ENCODE measurements at places on chromosomes 3 and 15.

DNA sequence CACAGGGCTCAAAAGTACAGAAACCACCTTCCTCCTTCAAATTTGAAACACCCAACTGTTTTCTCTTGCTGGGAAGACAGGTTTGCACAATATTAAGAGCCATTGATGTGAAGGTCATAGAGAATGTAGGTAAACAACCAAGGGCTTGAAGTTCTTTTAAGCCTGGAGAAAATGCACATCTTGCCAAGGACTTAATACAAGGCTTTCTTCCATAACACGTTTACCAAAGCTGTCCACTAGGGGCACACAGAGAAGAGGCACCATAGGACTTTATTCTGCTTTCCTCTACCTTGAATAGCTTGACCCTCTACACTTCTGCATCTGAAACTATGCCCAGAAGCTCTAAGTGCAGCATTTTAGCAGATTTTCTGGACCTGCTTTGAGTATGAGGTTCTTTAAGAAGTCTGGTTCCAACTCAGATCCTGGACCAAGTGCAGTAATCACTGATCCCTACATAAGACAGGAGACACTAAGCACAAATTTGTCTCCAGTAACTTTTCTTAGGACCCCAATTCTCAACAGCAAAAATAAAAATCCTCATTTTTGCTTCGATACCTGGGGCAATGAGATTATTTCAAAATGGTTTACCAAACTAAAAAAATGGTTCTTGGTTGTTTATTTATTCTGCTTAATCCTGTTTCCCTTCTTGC lies 138.0 kb downstream of the FBN1 start:
- DNase-seq, result peak; percentile 46

GRCh38 chr15:75640483-75641178 lies 607 bp upstream of the IMP3 start:
- peak; percentile 7 for DNase-seq

- DNase-seq, result peak; percentile 99
These were observed 17.2 kb downstream of the TMOD3 start for GRCh38 chr15:51846463-51847230.

DNA sequence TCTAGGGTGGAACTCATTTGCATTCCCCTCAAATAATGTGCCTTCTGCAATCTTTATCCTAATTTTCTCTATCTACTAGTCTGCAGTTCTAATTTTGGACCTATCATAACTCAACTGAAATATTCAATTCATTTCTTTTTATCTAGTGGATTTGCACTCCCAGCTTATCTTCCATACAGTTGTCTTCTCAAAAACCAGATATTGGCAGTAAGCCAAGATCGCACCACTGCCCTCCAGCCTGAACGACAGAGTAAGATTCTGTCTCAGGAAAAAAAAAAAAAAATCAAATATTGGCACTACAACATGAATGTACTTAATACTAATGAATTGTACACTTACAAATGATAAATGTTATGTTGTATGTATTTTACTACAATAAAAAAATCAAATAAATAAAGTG lies 18.0 kb upstream of the CHMP2B start:
- DNase-seq, result no peak

DNA sequence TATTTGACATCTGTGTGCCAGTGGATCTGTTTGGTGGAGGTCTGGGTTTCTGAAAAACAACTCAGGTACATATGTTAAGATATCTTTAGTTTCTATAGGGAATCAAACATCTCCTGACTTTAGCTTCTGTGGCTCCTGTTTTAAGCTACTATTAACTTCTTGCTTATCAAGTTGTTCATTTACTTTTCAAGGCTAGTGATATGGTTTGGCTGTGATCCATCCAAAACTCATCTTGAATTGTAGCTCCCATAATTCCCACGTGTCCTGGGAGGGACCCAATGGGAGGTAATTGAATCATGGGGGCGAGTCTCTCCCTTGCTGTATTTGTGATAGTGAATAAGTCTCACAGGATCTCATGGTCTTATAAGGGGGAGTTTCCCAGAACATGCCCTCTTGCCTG lies 41.4 kb downstream of the ZNF860 start:
- DNase-seq, result no peak

GRCh38 chr3:130732501-130732900 lies 14.1 kb downstream of the PIK3R4 start:
- no peak for DNase-seq

GRCh38 chr15:41899854-41900442 lies 6.1 kb upstream of the SPTBN5 start:
- no peak for DNase-seq

- no peak for DNase-seq
These were observed 116.7 kb downstream of the NUP210 start for GRCh38 chr3:13303410-13303809.

GRCh38 chr15:67746022-67746421 lies 79.3 kb upstream of the SKOR1 start:
- peak; percentile 30 for DNase-seq

- DNase-seq, result peak; percentile 92
These were observed 19.6 kb downstream of the PPARG start for GRCh38 chr3:12308517-12308916.

- DNase-seq, result no peak
These were observed 49.2 kb downstream of the TPRA1 start for GRCh38 chr3:127541320-127541719.

DNA sequence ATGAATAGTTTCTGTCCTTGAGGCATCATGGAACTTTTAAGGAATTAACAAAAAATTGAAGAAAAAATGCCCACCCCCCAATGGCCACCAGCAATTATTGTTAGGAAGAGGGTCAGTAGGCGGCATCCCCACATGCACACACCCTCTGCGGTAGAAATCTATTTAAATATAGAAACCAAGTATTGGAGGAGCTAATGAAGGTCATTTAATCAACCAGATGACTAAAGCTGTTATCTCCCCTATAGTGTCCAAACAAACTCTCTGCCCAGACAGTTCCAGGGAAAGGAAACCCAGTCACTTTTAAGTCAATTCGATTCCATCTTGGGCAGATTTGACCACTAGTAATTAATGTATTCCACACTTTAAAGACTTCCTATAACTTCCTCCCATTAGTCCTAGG lies 47.1 kb downstream of the DGKG start:
- no peak for DNase-seq

DNA sequence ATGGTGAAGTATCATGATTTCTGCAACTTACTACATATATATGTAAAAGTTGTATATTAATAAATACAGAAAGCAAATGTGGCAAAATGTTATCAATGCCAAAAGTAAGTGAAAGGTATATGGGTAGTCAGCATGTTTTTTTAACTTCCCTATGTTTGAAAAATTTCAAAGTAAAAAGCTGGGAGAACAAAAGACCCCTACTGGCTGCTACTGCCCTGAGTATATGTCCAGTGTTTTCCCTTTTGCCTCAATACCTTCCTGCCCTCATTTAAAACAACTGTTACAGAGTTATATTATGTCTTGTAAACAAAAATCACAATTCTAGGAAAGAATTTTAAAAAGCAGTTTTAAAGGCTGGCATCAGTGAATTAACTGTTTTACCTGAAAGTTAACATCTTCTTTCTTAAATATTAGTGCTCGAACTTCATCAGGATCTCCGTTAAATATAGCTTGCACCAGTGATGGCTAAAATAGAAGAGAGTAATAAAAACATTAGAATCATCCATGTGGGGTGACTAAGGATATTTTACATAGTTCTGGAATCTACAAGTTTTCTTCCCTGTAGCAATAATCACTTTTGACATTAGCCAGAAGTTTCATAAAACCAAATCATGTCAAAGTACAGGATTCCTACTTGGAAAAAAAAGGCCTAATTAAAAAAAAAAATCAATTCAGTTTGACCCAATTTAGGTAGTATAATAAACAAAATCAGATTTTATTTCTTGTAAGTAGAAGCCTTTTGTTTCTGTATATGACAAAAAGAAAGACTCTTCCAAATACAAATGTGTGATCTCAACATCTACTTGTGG lies 2.7 kb downstream of the ANKRD28 start:
- DNase-seq, result no peak

DNA sequence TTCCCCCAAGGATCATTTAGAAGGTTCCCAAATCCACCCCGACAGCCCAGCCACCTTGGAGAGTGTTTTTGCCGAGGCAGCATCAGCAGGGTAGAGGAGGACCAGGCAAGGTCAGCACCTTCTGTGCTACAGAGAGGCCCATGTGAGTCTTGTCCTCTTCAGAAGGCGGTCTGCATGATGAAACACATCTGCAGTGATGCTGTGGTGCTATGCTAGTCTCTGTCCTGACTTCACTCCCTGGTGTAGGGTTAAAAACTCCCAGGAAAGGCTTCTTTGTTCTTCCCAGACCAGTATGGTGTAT lies 87.9 kb downstream of the ITPR1 start:
- no peak for DNase-seq

DNA sequence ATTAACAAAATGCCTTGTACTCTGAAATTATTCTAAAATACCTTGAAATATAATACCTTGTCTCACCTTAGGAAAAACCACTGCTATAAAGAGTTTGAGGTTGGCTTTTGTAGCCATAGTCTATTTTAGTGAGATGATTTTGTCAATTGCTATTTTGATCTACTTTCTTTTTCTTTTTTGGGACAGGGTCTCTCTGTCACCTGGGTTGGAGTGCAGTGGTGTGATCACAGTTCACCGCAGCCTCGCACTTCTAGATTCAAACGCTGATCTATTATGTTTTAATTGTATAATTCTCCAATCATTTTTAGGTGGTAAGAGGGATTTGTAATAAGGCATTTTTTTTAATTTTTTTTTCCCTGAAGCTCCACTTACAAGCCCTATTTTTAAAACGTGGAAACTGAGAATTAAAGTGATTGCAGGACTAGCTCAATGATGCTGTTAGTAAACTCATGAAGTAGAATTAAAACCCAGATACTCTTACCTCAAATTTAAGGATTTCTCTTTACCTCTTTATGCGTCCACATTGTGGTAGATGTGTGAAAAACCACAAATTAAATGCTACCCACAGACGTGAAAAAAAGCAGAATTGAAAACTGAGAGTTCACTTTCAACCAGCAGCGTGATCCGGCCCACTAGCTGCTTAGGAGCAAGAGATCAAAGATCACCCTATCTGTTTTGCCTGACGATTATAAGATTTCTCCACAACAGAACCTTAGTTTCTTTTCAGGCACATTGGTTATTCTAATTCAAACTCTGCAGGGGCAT lies 384.2 kb downstream of the CGGBP1 start:
- DNase-seq, result no peak

- no peak for DNase-seq
These were observed 72.3 kb upstream of the GALNT15 start for GRCh38 chr3:16102187-16102561.

DNA sequence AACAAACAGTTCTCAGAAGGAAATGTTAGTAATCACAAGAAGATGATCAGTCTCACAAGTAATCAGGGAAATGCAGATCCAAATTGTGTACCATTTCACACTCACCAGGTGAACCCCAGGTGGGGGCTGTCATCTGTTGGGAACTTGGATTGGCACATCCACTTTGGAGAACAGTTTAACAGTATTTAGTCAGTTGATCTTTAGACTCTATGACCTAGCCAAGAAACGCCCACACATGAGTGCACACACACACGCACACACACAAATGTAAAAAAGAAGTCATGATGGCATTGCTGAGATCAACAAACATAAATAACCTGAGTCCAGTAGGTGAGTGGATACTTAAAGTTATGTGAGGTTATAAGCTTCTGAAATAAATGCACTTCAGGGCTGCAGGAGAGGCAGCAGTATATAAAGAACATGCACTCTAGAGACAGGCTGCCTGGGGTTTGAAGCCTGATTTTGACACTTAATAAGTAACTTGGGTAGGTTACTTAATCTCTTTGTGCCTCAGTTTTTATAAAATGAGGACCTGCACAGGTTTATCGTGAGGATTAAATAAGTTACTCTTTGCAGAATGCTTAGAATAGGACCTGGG lies 17.7 kb downstream of the ACVR2B start:
- DNase-seq, result no peak

DNA sequence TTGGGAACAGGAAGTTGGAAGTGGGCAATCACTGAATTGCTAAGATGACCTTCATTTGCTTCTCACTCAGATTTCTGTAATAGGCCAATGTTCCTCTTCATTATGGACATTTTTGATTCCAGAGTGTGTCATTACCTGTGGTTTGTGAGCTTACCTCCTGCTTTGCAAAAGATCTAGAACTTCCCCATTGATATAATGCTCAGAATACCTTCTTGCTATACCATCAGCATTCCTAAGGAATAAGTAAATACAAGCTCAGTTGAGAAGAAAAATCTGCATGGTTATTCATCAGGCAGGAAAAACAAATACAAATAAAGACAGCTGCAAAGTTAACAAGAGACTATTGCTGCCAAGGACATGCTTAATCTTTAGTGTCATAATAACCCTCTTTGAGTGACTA lies 5.6 kb upstream of the RPL14 start:
- no peak for DNase-seq

DNA sequence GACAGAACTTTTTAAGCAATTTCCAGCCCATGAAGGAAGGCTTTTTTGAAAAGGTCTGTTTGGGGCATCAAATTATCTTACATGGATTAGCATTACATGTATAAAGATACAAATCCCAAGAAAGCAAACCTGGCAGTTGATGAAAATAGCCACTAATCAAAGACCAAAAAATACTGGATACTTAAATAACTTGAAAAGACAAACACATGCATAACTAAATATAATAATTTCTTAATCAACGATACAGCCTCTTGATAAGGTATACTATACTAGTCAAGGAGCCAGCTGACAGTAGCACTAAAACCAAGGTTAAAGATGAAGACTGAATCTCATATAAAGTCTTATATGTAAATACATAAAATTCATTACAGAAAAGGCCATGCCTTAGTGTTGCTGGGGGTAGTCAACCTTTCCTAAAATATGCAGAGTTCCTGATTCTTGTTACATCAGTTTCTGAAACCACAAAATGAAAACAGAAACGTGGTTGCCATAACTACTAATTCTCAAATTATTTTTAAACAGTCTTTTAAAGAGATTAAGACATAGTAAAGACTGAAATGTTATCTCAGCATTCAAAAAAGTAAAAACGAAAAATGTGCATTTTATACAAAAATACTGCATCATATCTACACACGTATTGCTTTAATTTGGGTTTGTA lies 2.0 kb downstream of the ANKRD28 start:
- DNase-seq, result no peak

- DNase-seq, result peak; percentile 94
These were observed 55.8 kb upstream of the LMCD1 start for GRCh38 chr3:8445861-8446260.

DNA sequence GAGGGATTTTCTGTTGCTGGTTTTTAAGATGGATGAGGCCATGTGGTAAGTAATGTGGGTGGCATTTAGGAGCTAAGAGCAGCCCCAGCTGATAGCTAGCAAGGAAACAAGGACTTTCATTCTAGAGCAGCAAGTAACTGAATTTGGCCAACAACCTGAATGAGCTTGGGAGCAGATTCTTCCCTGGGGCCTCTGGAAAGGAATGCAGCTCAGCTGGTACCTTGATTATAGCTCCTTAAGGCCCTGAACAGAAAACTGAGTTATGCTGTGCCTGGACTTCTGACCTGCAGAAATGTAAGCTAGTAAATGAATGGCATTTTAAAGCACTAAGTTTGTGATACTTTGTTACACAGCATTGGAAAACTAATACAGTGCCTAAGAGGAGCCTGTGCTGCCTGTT lies 565.5 kb downstream of the PDCD6IP start:
- no peak for DNase-seq

GRCh38 chr3:76684946-76685345 lies 355.0 kb upstream of the ROBO2 start:
- DNase-seq, result no peak

GRCh38 chr15:90884719-90885431 lies 571 bp downstream of the FES start:
- no peak for DNase-seq

- no peak for DNase-seq
These were observed 30.5 kb downstream of the CACNA2D2 start for GRCh38 chr3:50472958-50473357.

GRCh38 chr3:124117486-124117885 lies 125.6 kb upstream of the ROPN1 start:
- DNase-seq, result peak; percentile 28
